ENCODE measurements at places on chromosomes 12 and 14. TPM values are rescaled to one million over a fixed set of nuclear protein-coding genes. Genes with fewer than 3 reads are reported as not detected.

Gene CDH24
- 1.8 TPM for total RNA-seq

Gene NOVA1
- total RNA-seq: 0.36 TPM

Gene CCDC196
- total RNA-seq: not detected

Gene SLC10A1
- not detected for total RNA-seq

Gene LGR5
- total RNA-seq: not detected

Gene GNB3
- 0.31 TPM for total RNA-seq

Gene CRIP1
- not detected for total RNA-seq

Gene AQP5
- not detected for total RNA-seq

Gene RPL10L
- not detected for total RNA-seq

Gene KRT73
- not detected for total RNA-seq

Gene PTPN6
- 0.33 TPM for total RNA-seq

Gene EXOC3L4
- total RNA-seq: not detected

Gene REP15
- total RNA-seq: 2.5 TPM

Gene RPGRIP1
- total RNA-seq: not detected

Gene VIPAS39
- total RNA-seq: 31.0 TPM

Gene TSHR
- not detected for total RNA-seq

Gene SERPINA1
- 0.33 TPM for total RNA-seq

Gene GZMB
- total RNA-seq: 1.0 TPM

Gene RASSF3
- 65.7 TPM for total RNA-seq

Gene RHOJ
- 58.3 TPM for total RNA-seq

Gene BBOF1
- 1.7 TPM for total RNA-seq

Gene PRKCH
- total RNA-seq: 37.8 TPM

Gene EML1
- 10.3 TPM for total RNA-seq

Gene GPR132
- not detected for total RNA-seq

Data from melanocyte of skin (primary cell).